Activated T-cell treated with anti-CD3 and anti-CD28 coated beads for 48 hours (primary cell): ENCODE measurements at places on chromosomes 16 and 17.

DNA sequence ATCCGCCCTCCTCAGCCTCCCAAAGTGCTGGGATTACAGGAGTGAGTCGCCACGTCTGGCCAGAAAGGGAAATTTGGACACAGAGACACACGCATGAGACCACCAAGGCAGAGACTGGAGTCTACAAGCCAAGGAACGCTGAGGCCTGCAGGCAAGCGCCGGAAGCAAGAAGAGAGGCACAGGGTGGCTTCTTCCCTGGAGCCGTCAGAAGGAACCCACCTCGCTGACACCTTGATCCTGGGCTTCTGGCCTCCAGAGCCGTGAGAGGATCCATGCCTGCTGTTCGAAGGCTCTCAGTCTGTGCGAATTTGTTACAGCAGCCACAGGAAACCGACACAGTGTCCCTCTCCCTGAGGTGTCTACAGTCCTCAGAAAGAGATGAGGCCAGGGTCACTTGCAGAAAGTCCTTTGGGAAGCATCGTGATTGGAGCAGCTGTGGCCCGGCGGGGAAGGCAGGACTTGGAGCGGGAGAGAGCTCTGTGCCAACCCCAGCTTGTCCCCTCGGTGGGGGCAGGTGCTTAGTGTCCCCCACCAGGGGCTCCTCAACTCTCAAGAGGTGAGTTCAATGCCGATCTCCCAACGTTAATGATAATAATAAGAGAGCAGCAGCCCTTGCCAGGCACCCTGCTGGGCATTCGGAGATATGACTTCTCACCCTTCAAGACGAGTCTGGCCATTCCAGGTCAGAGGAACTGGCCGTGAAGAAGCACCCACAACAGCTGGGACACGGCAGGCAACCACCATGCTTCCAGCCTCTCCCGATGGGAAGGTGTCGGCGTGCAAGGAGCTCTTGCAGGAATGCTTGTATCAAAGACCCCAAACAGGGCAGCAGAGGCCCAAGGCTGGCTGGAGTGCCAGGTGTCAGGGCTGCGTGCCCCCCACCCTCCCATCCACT lies 68.4 kb upstream of the TNRC6C start:
- DNase-seq: no peak

GRCh38 chr17:77883213-77883650 lies 75.3 kb upstream of the TNRC6C start:
- DNase-seq: no peak

DNA sequence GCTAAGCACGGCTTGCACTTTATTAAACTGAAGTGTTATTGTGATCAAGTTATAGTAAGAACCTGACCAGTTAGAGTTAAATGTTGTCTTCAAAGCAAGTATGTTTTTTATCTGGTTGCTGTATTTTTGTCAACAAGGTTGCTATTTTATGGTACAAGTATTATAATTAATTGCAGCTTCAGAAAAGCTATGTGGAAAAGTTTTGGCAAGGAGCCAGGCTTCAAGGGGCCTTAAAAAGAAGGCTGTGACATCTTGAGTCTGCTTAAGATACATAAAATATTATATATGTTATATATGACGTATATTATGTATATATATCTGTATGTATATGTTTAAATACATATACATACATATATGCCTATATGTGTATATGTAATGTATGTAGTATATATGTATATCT lies 1461.2 kb upstream of the CDH8 start:
- no peak for DNase-seq

GRCh38 chr17:82014432-82014831 lies 8.2 kb downstream of the CENPX start:
- DNase-seq: no peak

GRCh38 chr16:84948851-84949610 lies 62.3 kb downstream of the ZDHHC7 start:
- DNase-seq: no peak
